ENCODE measurements at places on chromosomes 2 and 18.

GRCh38 chr18:3329471-3329870 lies 67.5 kb downstream of the MYL12B start:
- H3K27me3 ChIP-seq = no peaks in the 10 kb centered on the region
- no peak for DNase-seq
- H3K27ac ChIP-seq = no peak overlapping the region

DNA sequence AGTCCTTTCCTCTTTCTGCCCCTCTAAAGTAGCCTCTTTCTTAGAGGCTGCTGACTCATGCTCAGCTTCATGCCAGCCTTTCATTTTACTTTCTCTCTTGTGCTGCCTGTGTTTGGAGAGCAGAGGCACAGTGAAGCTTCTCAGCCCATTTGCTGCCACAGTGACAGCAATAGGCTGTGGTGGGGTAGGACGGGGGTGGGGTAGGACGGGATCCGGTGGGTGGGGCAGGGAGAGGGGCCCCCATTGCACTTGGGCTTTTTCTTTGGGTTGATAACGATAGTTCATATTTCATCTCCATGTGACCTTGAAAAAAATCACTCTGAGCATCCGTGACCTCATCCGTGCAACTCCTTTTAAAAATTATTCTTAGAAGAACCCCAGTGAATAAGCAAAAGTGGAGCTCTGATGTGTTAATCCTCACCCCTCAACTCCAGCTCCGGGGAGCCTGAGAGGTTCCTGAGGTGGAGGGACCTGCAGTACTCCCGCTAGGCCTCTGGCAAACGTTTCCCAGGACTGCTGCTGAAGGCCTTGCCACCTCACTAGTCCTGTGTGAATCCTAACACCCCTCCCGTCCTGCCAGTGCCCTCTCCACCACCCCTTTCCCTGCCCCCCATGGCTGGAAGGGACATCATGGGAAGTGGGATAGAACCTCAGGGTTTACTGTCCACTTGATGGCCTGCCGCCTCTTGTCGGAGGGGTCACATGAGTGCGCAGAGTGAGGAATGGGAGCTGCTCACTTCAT lies 70.8 kb downstream of the INPP4A start:
- no peaks in the 10 kb centered on the region for H3K27me3 ChIP-seq
- H3K4me3 ChIP-seq = no peak overlapping the region
- H3K4me1 ChIP-seq = peaks cover 11% of the 10 kb centered on the region
- DNase-seq = no peak
- H3K36me3 ChIP-seq = no peaks in the 10 kb centered on the region

GRCh38 chr2:176138923-176139660 lies 9.6 kb downstream of the HOXD8 start:
- H3K36me3 ChIP-seq = no peaks in the 10 kb centered on the region
- H3K4me1 ChIP-seq = no peaks in the 10 kb centered on the region
- no peak overlapping the region for H3K4me3 ChIP-seq
- H3K27me3 ChIP-seq = peaks cover 100% of the 10 kb centered on the region
- H3K27ac ChIP-seq = no peak overlapping the region
- no peak for DNase-seq

DNA sequence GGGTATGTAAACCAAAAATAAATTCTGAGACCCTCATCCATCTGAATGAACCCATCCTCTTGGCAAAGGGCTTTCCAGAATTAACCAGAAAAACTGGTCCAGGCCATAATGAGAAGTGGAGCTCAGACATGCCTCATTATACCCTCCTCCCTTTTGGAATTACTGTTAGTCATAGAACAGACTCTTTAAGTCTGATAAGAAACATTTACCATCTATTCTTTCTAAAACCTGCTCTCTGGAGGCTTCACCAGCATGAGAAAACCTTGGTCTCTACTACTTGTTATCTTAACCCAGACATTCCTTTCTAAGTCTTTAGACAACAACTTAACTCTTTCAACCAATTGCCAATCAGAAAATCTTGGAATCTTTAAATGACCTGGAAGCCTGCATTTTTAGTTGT lies 82.8 kb downstream of the QPCT start:
- H3K4me1 ChIP-seq = no peaks in the 10 kb centered on the region
- no peaks in the 10 kb centered on the region for H3K36me3 ChIP-seq
- H3K27ac ChIP-seq = no peak overlapping the region
- DNase-seq = no peak
- no peaks in the 10 kb centered on the region for H3K27me3 ChIP-seq

DNA sequence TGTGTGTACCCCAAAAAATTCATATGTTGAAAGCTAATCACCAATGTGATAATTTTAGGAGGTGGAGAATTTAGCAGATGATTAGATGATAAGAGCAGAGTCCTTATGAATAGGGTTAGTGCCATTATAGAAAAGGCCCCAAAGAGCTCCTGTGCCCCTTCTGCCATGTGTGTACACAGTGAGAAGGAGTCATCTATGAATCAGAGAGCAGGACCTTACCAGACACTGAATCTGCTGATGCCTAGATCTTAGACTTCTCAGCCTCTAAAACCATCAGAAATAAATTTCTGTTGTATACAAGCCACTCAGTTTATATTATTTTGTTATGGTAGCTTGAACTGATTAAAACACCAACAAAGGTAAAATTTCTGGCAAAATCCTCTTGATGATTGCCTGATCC lies 560.0 kb upstream of the CDH2 start:
- no peaks in the 10 kb centered on the region for H3K27me3 ChIP-seq
- no peaks in the 10 kb centered on the region for H3K36me3 ChIP-seq
- DNase-seq = no peak
- H3K4me3 ChIP-seq = no peak overlapping the region
- peaks cover 8% of the 10 kb centered on the region for H3K4me1 ChIP-seq

GRCh38 chr18:59540346-59540745 lies 156.9 kb downstream of the CCBE1 start:
- DNase-seq = no peak
- H3K36me3 ChIP-seq = no peaks in the 10 kb centered on the region
- H3K27ac ChIP-seq = no peak overlapping the region
- H3K27me3 ChIP-seq = no peaks in the 10 kb centered on the region

GRCh38 chr2:233584210-233584609 lies 17.6 kb upstream of the USP40 start:
- H3K36me3 ChIP-seq = no peaks in the 10 kb centered on the region
- no peaks in the 10 kb centered on the region for H3K4me1 ChIP-seq
- DNase-seq = no peak
- no peaks in the 10 kb centered on the region for H3K27me3 ChIP-seq
- no peak overlapping the region for H3K27ac ChIP-seq

GRCh38 chr2:45439788-45440773 lies 171.0 kb downstream of the SRBD1 start:
- no peak overlapping the region for H3K4me3 ChIP-seq
- DNase-seq = no peak
- H3K36me3 ChIP-seq = no peaks in the 10 kb centered on the region
- peaks cover 5% of the 10 kb centered on the region for H3K4me1 ChIP-seq
- no peak overlapping the region for H3K27ac ChIP-seq

DNA sequence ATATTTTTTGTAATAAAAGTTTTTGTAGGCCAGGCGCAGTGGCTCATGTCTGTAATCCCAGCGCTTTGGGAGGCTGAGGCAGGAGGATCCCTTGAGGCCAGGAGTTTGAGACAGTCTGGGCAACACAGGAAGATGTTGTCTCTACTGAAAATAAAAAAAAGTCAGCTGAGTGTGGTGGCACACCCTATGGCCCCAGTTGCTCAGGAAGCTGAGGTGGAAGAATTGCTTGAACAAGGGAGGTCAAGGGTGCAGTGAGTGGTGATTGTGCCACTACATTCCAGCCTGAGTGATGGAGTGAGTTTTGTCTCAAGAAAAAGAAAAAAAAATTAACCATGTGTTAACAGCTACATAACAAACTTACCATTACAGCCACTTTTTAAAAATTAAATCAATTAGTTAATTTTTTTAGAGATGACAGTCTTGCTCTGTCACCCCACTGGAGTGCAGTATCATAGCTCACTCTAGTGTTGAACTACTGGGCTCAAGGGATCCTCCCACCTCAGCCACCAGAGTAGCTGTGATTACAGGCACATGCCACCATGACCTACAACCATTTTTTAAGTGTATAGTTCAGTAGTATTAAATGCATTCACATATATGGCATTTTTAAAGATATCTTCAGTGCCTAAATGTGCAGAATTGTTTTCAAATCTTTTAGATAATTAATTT lies 67.2 kb upstream of the ACYP2 start:
- H3K27ac ChIP-seq = no peak overlapping the region
- no peaks in the 10 kb centered on the region for H3K27me3 ChIP-seq
- no peak for DNase-seq
- no peaks in the 10 kb centered on the region for H3K4me1 ChIP-seq
- no peaks in the 10 kb centered on the region for H3K36me3 ChIP-seq

DNA sequence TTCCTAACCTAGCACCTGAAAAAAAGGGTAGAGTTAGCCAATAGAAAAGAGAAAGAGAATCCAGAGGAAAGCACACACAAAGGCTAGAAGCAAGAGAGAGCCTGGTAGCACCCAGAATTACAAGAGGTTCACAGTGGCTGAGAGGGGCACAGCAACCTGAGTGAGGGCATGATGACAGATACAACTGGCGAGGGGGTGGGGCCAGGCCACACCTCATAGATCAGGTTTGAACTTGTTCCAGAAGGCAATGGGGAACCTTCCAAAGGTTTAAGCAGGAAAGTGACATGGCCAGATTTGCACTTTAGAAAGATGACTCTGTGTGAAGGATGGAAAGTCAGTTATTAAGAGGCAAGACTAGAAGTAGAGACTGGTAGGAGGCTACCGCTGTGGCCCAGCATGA lies 148.0 kb downstream of the TTC32 start:
- DNase-seq = no peak
- no peak overlapping the region for H3K27ac ChIP-seq
- no peaks in the 10 kb centered on the region for H3K36me3 ChIP-seq
- H3K4me3 ChIP-seq = no peak overlapping the region

- H3K27ac ChIP-seq = no peak overlapping the region
- H3K4me1 ChIP-seq = peaks cover 8% of the 10 kb centered on the region
- DNase-seq = no peak
- H3K4me3 ChIP-seq = no peak overlapping the region
Observed at GRCh38 chr18:49656073-49656692, 94.3 kb downstream of the LIPG start.

- H3K27me3 ChIP-seq = no peaks in the 10 kb centered on the region
- DNase-seq = no peak
- no peaks in the 10 kb centered on the region for H3K4me1 ChIP-seq
- H3K4me3 ChIP-seq = no peak overlapping the region
- no peaks in the 10 kb centered on the region for H3K36me3 ChIP-seq
Observed at GRCh38 chr2:106323337-106324013, 129.4 kb upstream of the UXS1 start.

DNA sequence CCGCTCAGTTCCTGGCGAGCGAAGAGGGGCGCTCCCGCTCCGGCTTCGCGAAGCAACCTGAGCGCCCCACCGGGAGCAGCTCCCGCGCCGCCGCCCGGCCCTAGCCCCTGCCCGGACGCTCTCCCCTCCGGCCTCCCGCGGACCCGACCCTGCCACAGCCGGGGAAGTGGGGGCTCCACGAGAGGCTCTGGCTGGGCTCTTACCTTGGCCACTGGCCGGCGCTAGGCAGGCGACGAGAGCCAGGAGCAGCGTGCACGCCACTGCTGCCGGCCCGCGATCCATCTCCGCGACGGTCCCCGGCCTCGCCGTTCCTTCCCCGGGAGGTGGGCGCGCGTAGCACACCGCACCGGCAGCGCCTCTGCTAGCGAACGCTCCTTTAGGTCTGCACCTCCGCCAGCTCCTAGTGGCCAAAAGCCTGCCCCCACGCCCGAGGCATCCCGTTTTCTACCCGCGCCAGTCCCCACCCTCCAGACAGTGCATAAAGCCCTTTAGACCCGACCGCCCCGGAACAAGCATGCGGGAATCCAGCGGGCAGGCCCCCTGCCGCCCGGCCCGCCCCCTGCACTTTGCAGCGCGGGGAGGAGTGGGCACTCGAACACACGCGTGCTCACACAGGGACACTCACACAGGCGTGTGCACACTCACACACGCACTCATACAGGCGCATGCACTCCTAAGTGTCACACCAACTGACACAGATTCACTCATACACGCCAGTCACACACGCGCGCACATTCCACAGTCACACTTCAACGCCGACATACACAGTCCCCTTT lies at the start of gene LRP2:
Gene LRP2 (minus strand): TSS at position 417 of the 776 bp plus-strand sequence. CDS start 135 bp downstream, at position 282.
- H3K36me3 ChIP-seq = peaks cover 8% of the 10 kb centered on the region
- H3K4me1 ChIP-seq = peaks cover 48% of the 10 kb centered on the region
- peak; percentile 74 for DNase-seq
- H3K4me3 ChIP-seq = peak within 1 kb of the TSS; percentile 93

DNA sequence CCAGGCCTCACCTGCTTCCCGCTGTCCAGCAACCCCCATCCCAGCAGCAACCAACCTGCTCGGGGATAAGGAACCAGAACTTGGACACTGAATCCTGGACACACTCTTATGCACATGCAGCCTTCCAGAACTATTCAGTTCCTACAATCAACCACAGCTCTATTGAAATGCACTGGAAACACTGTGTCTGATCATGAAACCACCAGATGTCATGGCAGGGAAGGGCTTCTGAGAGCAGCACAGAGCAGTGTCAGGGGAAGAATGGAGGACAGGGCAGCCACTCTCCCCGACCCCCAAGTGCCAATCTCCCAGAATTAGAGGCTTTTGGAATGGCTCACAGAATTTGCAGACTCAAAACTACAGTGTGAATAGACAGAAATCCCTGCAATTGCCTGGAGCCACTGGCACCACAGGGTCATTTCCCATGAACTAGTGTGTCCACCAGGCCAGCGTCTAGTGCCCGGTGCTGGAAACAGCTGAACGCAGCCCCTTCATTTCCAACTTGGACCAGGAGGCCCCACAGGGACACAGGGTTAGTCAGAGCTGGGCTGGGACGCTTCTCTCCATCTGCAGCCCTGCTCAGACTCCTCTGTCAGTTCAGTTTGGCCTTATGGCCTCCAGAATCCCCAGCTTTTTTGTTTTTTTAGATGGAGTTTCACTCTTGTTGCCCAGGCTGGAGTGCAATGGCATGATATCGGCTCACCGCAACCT lies 25.5 kb downstream of the MRPL35 start:
- H3K4me3 ChIP-seq = no peak overlapping the region
- H3K36me3 ChIP-seq = no peaks in the 10 kb centered on the region
- H3K27me3 ChIP-seq = peaks cover 5% of the 10 kb centered on the region
- H3K27ac ChIP-seq = no peak overlapping the region

- no peaks in the 10 kb centered on the region for H3K27me3 ChIP-seq
- H3K27ac ChIP-seq = no peak overlapping the region
- no peaks in the 10 kb centered on the region for H3K4me1 ChIP-seq
- no peaks in the 10 kb centered on the region for H3K36me3 ChIP-seq
Observed at GRCh38 chr18:42509750-42510415, 554.8 kb downstream of the PIK3C3 start.

- no peak for DNase-seq
- no peaks in the 10 kb centered on the region for H3K27me3 ChIP-seq
- no peak overlapping the region for H3K4me3 ChIP-seq
- H3K4me1 ChIP-seq = peaks cover 10% of the 10 kb centered on the region
- H3K36me3 ChIP-seq = no peaks in the 10 kb centered on the region
Observed at GRCh38 chr2:25229279-25230197, 61.2 kb upstream of the POMC start.

All from neural progenitor cell (in vitro differentiated cells).